Thymus (tissue), 14 donors: ENCODE measurements at places on chromosomes 4 and X. TPM values are rescaled to one million over a fixed set of nuclear protein-coding genes. Genes with fewer than 3 reads are reported as not detected.

DNA sequence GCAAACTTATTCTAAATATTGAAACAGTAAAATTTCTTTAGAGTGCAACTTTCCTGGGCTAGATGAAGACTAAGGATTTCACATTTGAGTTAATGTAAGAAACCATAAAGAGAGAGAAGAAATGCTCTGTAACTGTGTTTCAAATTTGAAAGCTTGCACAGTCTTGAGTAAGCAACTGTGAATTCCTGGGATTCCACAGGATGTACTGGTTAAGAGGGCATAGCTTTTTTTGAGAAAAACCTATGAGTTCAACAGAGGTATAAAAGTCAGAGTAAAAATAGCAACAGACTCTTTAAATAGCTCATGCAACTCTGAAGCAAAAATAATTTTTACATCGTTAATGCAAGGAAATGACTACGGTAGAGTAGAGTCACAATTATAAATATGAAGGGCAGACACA, 25.5 kb downstream of the ZNF330 start:
- no peak for DNase-seq

- DNase-seq: peak; percentile 35
These were observed 3.4 kb downstream of the ATP1B4 start for GRCh38 chrX:120365320-120365719.

The GRIA3 gene
- polyA plus RNA-seq: 1.2 TPM

- DNase-seq: no peak
These were observed 62.3 kb downstream of the STAG2 start for GRCh38 chrX:124023838-124024238.

The GPRIN3 gene
- 2.6 TPM for polyA plus RNA-seq

DNA sequence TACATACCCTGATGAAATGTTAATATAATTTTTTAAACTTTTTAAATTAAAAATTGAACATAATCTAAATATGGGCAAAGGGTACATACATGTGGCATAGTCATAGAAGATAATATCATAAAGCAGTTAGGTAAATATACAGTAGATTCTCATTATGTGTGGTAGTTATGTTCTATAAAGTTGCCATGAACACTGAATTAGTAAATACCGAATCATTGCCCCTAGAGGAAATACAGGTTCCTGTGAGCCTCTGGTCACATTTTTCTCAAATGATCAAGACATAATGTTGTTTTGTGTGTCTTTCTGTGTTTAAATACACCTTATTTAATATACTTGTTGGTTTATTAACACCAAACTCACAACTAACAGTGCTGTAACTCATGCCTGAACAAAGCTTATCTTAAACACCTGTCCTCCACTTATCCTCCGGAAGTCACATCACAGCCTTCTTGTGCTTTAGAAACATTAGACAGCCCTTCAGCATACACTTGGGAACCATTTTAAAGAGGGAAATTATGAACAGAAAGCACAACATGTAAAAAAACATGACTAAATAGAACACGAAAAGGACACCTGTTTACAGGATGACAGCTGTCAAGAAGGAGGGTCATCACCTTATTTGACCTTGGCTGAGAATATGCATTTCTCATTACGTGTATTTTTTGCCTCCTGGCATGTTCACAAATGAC, 169.4 kb upstream of the NAP1L5 start:
- DNase-seq: no peak

DNA sequence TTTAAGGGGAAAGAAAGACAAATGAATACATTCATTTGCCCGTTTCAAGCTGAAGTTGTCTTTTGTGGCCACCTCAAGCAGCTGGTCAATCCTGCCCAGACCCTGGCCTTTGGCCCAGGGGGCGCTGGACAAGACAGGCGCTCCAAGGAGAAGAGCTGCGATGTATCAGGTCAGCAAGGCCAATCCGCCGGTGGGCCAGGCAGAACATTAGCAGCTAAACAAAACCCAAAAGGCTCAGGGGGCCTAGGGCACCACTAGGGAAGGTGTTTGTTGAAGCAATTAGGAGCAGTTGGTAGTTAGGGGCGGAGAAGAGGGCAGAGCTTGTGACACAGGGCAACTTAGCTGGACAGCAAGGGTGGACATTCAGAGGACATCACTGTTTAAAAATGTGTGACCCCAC, 60.8 kb upstream of the TMEM33 start:
- DNase-seq: no peak

DNA sequence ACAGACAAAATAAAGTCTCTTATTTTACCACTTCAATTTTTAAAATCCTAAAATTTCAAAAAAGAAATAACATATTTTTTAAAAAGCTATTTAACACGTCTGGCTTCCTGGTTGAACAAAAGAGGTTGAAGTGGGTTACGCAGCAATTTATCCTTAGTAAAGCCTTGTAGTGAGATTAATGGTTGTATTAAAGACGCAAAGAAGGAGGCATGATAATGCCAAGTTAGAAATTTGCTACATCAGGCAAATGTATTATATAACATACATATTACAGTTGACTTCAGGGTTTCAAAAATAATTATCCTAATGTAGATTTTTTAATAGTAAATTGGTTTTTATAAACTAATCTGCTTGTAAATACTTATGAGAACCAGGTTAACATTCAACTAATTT, 35.3 kb downstream of the ANKRD17 start:
- DNase-seq: no peak

The LSM6 gene
- 74.8 TPM for polyA plus RNA-seq

GRCh38 chr4:40502934-40503333, 126.7 kb downstream of the RBM47 start:
- DNase-seq: peak; percentile 9

- DNase-seq: no peak
These were observed 1.7 kb upstream of the HEPH start for GRCh38 chrX:66162331-66162822.

DNA sequence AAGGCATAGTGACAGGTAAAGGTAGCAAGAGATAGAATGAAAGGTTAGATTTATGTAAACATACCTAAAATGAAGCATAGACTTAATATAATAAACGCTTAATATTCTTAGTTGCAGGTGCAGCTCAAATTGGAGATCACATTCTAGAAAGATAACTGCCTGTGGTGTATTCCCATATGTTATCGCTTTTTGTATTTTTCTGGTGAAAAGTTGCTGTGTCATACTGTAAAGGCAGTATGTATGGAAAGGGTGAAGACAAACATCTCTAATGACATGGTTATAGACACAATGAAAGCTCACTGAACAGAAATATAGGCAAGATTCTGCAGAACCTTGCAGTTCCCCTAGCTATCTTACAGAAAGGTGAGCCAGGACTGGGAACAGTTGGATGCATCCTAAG, 240.3 kb downstream of the DCLK2 start:
- DNase-seq: no peak

- DNase-seq: no peak
These were observed 243.8 kb downstream of the ADAMTS3 start for GRCh38 chr4:72325215-72325614.

The CMC4 gene
- polyA plus RNA-seq: 26.3 TPM

- DNase-seq: no peak
These were observed 52.5 kb downstream of the BANK1 start for GRCh38 chr4:101843054-101843453.

GRCh38 chr4:27711041-27711440, 850.4 kb downstream of the STIM2 start:
- DNase-seq: no peak

The ENPEP gene
- 5.6 TPM for polyA plus RNA-seq

The FGFRL1 gene
- 6.2 TPM for polyA plus RNA-seq

DNA sequence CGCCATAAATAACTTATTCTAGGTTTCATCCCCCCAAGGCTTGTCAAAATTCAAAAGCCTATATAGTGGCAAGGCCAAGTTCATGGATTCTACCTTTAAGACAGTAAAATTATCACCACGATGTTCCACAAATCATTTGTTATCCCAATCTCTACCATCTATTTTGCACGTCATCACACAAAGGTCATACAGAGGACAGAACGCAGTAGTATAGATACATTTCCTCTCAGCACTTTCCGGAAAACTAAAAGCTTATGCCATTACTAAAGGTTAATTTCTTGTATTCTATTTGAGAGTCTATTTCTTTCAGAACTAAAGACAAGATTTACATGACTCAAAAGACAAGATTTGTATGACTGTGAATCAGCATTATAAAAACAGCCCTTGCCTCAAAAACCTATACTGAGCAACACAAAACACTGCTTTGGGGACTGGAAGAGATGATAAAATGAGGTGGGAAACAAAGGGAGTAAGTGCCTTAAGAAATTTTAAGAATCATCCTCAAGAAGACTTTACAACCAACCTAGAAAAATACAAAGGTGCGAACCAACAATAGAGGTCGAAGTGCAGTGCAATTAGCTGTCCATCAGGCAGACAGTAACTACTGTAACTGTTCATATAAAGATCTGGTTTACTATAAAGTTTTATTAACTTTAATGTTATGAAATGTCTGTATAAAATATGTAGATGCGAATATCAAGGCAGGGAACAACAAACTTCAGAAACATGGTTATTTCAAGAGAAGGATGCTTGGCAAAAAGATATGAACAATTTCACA, 7.6 kb downstream of the UBE2D3 start:
- DNase-seq: peak; percentile 29

The FMR1NB gene
- polyA plus RNA-seq: 0.09 TPM

DNA sequence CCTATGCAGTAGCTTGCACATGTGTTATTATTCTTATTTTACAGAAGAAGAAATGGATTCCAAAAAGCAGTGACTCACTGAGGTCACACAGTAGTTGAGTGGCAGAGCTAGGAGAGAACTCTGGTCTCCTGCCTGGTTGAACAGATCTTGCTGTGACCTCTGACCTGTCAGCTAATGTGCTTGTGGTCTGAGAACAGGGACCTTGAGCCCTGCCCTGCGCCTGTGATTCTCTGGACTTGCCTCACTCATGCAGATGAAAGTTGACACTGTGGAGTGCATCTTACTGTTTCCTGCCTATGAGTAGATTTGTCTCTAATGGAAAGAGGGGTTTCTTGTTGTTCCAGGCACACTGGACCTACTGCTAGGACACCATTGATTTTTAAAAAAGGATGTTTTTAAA, 32.3 kb downstream of the ETNPPL start:
- no peak for DNase-seq

DNA sequence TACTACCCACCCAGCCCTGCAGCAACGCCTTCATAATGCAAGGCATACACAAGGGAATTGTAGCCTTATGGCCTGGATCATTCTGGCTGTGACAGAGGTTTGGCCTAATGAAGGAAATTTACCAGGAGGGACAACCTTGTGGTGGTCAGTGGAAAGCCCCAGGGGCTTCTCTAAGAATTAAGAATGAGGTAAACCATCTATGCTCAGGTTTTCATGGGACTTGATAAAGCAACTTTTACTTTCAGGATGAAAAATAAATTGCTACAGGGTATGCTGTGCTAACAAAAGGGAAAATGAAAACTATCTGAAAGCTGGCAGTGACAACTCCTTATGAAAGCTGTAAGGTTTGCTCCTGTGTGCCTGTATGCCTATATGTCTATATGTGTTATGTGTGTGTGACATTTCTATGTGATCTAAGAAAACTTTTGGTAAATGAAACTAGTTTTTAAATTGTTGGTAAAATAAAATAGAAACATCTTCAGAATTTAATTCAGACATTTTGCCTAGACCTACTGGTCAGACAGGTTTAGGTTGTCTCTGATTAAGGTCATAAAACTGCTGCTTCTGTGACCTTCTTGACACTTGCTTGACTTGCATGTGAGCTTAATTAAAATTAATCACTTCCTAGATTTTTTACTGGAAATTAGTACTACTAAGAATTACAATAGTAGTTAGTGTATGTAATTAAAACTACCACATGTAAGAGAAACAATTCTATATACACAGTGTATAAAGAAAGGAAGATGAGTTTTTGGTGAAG, 19.9 kb upstream of the TXK start:
- no peak for DNase-seq

- no peak for DNase-seq
These were observed 21.6 kb downstream of the CLDN34 start for GRCh38 chrX:9988762-9989161.

The CYSLTR1 gene
- 4.7 TPM for polyA plus RNA-seq

- no peak for DNase-seq
These were observed 28.3 kb downstream of the SEC24D start for GRCh38 chr4:118807659-118808058.

- DNase-seq: no peak
These were observed 87.7 kb upstream of the MAGEA4 start for GRCh38 chrX:151825007-151825406.

The TMEM31 gene
- 0.37 TPM for polyA plus RNA-seq

DNA sequence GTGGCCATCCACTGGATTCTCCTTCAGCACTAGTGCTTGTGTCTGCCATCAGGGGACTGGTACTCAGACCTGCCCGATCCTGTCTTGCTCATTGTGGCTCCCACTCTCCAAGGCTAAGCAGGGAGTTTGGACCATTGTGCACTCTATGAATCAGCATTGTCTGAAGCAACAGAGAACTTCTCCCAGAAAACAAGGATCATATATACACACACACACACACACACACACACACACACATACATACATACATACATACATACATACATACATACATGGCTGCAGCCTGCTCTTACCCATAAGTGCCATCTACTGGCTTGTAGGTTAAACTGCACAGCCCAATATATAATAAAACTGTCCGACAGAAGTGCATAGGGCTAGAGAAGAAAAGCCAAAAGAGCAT, 345.3 kb upstream of the LCORL start:
- no peak for DNase-seq

The DACH2 gene
- 0.09 TPM for polyA plus RNA-seq

DNA sequence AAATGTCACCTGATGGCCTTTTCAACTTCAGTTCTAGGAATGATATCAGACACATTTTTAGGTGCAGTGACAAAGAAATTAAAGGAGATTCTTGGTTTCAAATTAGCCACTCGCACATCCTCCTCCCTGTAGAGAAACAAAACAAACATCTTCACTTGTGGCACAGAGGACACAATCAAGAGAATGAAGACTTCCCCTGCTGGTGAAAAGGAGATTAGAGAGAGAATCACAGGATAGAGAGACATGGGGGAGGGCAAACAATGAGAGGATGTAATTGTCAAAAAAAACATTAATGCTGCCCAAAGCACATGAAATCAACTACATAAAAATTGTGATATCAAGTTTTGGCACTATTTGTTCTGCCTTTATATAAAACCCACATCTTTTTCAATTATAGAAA, 34.5 kb downstream of the ACE2 start:
- no peak for DNase-seq

The ADH7 gene
- 2.1 TPM for polyA plus RNA-seq

DNA sequence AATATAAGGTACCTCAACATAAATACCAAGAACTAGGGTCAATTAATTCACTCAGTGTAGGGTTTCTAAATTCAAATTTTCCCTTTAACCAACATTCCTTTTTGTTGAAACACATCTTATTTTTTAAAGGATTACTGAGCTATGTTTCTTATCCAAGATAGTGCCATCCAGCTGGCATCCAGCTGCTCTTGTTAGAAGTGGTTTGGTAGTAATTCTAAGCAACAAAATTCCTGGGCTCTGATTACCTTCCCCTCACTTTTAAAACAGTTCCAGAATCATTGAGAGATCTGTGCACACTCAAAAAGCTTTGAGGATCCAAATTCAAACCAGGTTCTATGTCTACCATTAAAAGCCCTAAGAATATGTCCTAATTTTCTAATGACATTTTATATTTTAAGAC, 583.7 kb downstream of the TRIML1 start:
- DNase-seq: no peak

The IQCM gene
- polyA plus RNA-seq: 0.02 TPM

The EGF gene
- polyA plus RNA-seq: 0.64 TPM

GRCh38 chrX:56233682-56234081, 1.5 kb downstream of the KLF8 start:
- DNase-seq: no peak
